ENCODE measurements at places on chromosomes 5 and 9.

DNA sequence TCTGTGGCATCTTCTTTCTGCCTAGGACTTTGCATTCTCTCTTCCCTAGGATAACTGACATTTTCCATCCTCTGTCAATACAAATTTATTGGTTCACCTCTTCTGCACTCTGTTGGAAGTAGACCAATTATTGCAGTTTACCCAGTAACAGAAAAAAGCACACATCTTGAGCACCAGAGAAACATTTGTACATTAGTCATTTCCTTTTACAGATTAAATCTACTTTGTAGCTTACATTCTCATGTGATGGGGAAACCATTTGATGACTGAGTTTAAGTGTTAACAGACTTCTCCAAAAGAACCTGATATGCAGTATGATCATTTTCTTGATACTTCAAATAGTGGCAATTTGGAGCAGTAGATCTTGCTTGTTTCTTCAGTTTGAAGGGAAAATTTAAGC lies 1098.8 kb downstream of the DTWD2 start:
- no peak for ATAC-seq

DNA sequence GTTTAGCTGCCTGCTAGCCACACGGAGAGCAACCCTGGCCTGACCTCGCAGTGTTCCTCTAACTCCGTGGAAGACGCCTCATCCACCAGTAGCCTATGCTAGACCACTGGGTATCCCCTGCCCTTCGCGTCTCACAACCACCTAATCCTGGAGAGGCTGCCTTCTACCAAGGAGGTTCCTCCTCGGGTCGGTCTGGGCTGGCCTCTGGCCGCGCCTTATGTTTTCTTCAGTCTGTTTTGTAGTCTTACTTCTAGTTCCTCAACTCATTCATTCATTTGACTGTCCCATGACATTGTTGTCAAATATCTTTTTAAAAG lies 1.6 kb upstream of the TPM2 start:
- ATAC-seq, result no peak

DNA sequence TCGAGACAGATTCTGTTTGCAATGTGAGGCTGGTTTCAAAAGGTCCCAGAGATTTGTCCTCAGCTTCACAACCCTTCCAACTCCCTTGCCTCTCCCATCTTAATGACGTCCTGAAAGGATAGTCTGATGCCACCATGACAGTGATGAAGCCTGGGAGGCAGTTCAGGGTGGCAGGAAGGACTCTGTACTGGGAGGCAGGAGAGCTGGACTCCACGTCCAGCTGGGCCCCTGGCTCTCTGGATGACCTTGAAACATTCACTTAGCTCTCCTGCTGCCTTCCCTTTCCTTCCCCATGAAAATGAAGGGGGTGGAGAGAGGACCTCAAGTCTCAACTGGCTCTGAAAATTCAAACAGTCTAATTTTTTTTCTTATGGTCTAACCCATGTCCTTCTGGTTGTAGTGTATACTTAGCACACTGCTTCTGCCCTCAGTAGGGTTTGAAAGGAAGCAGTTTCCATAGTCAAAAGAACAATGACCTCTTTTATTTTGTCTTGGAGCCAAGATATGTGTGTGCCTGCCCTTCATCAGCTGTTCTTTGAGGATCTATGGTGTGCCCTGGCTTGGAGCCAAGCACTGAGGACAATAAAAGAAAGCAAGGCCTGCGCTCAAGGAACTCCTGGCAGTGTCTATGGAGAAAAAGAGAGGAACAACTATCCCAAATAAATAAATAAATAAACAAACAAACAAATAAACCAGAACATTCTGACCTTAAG lies 188.3 kb downstream of the GRIA1 start:
- no peak for ATAC-seq

DNA sequence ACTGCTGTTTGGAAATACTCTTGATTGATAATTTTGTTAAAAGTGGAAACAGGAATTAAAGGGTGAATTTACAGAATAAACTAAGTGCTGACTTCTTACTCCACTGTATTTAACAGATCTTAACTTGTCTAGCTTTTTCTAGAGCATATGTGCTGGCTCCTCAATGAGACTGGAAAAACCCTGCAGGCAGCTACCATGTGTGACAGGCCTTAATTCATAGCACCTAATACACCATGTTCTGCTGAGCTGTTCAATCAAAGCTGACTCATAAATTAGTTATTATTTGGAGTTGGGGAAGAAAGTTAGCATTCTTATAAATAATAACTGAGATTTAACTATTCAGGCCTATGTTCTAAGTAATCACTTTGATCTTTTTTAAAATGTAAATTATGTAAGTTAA lies 29.4 kb downstream of the CTNNAL1 start:
- no peak for ATAC-seq

DNA sequence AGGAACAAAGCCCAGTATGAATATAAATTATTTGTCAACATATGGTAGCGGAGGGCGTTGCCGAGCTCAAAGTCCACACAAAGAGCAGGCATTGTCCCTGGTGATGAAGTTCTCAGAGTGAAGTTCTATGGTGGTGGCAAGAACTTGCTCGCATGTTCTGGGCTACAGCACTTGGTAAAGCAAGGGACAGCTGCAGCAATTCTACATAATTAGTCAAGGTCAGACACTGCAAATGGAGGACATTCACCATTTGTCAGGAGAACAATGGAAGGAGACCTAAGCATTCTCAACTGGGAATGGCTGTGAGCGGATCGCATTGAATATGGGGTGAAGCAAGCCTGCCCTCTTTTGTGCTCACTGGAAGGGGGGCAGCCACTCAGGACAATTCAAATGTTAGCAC lies 503.8 kb upstream of the ADAMTS16 start:
- no peak for ATAC-seq

DNA sequence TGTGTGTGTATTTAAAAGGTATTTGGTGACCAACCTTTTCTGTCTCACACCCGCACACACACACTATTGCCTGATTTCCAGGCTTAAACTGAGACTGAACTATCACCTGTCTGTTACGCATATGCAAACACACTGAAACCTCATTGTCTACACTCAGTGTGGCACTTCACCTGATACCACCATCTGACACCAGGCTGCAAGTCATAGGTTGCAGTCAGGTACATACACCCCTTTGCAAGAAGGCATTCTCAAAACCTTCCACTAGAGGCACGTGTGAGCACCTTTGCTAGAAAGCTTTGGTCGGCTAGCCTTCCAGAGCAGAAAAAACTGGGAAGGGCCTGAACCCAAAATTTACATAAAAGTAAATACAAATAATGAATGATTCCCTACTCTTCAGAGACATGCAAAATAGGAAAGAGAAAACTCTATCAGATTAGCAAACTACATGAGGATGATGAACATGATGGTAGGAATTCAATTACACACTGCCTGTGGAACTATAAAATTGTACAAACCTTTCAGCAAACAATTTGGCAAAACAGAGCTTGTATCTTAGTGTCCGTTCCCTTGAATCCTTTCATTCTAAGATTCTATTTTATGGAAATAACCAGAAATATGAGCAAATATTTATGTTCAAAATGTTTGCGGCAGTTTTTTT lies 5.9 kb upstream of the FOXD1 start:
- peak; percentile 70 for ATAC-seq

DNA sequence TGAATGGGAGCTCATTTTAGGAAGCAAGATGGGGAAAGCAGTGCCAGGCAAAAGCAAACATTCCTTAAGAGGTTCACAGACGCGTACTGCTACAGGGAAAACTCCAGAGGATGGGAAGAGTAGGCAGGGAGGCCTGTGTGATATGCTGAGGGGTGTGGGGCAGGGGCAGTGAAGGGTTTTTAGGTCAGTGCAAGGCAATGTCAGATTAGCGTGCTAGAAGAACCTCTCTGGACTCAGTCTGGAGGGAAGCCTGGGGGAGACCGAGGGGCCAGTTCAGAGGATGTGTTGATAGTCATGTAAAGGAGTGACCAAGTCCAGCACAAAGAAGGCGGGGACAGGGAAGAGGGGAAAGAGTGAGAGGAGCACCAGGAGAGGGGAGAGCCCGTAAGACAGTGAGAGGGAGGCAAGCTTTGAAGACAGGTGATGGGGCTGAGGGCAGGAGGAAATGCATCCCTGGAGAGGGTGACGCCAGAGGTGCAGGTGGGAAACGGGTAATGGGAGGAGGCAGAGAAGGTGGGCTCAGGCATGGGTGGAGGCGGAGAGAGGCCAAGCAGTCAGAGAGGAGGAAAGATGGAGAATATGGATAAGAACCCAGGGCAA lies 134.5 kb downstream of the MTX3 start:
- ATAC-seq, result no peak

DNA sequence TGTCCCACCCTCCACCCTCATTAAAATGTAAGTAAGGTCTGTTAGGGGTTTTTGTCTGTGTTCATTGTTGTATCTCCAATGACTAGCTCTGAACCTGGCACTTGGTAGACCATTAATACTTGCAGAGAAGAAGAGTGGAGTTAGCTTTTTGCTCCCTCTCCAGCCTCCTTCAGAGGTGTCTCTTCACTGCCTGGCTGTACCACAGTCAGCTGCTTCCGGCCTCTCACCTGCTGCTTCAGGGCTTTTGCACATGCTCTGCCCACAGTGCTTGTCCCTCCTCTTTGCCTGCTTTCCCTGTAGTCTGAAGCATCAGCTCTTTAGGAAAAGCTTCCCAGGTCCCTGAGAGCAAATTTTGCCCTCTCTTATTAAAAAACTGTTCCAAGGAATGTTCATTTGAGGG lies 83.6 kb downstream of the SNX24 start:
- ATAC-seq, result no peak

GRCh38 chr9:73183428-73183827 lies 31.8 kb downstream of the ANXA1 start:
- ATAC-seq, result no peak

- peak; percentile 52 for ATAC-seq
These were observed 928 bp downstream of the MCTP1 start for GRCh38 chr5:95283761-95284571.

DNA sequence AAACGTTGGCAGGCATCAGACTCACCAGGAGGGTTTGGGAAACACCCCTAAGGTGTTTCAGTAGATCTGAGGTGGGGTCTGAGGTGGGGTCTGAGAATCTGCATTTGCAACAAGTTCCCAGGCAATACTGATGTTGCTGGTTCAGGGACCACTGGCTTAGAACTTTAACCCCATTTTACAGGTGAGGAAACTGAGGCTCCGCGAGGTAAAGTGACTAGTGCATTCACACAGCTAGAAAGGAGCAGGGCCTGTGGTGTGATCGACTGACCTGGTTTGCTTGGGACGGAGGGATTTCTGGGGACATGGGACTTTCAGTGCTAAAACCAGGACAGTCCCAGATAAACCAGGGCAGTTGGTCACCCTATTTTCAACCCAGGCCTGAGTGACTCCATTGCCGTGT lies 81.4 kb upstream of the ZNF618 start:
- ATAC-seq, result no peak

All from activated T-helper 17 cell treated with anti-CD3 and anti-CD28 coated beads, Interleukin-2, amount 50 U/mL, for 72 hours (primary cell).